ENCODE measurements at places on chromosomes 11 and 22. TPM values are rescaled to one million over a fixed set of nuclear protein-coding genes. Genes with fewer than 3 reads are reported as not detected.

GRCh38 chr11:127369356-127369755 lies 368.8 kb upstream of the KIRREL3 start:
- DNase-seq, result no peak

Gene TRIM66
- total RNA-seq, result 0.63 TPM

DNA sequence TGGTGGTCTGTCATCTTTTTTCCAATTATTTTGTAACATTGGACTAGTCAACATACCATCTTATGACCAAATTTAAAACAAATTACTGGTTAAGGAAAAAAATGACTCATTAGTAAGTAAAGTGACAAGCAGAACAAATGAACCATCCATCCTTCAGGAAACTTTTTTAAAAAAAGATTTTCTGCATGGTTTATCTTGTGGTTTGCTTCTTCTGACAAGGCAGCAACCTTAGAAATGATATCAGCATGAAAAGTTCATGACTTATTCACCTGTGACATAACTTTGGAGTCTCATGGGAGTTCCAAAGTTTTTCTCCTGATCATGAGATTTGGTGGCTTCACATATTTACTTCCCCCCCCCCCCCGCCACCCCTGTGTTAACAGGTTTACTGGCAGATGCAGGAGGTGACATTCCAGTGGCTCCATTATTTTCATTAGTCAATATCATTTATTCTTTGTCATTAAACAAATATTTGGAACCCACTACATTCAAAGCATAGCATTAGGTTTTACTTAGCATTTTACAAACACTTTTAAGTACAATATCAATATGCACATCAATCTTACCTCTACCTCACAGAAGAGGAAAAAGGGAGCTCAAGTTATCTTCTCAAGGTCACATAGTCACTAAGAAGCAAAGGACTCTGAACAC lies 40.7 kb downstream of the DCUN1D5 start:
- DNase-seq, result no peak

DNA sequence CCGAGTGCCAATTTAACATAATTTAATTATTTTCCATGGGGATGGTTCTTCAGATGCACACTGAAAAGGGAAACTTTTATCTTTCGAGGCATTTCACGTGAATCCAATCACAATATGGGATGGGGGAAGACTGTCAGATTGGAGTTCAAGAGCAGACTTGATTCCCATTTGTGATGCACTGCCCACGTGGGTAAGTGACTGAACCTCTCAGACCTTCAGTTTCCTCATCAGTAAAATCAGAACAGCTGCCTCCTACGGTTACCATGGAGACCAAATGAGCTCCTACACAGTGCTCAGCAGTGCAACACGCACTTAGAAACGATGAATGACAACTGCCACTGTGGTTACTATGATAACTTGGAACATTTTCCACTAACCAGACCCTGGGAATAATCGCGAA lies 21.7 kb downstream of the KIAA0930 start:
- DNase-seq, result no peak

- no peak for DNase-seq
Measured at GRCh38 chr11:116412118-116412889, 360.5 kb downstream of the BUD13 start.

Gene ENTHD1
- total RNA-seq, result not detected

DNA sequence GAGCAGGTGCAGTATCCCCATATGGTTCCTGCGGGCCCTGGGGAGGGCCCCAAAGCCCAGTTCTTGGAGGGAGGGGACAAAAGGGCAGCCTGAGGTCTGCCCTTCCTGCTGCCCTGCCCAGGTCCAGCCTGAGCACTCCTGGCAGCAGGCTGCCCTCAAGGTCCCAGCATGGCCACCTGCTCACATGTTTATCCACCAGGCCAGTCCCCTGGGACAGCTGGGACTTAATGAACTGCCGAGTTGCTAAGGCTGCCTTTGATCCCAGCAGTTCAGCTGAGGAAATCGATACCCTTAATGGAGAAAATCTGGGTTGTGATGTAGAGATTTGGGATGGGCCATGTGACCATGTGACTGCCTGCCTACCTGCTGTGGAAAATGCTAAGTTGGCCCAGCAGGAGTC lies 146.2 kb downstream of the TRIM29 start:
- DNase-seq, result no peak

DNA sequence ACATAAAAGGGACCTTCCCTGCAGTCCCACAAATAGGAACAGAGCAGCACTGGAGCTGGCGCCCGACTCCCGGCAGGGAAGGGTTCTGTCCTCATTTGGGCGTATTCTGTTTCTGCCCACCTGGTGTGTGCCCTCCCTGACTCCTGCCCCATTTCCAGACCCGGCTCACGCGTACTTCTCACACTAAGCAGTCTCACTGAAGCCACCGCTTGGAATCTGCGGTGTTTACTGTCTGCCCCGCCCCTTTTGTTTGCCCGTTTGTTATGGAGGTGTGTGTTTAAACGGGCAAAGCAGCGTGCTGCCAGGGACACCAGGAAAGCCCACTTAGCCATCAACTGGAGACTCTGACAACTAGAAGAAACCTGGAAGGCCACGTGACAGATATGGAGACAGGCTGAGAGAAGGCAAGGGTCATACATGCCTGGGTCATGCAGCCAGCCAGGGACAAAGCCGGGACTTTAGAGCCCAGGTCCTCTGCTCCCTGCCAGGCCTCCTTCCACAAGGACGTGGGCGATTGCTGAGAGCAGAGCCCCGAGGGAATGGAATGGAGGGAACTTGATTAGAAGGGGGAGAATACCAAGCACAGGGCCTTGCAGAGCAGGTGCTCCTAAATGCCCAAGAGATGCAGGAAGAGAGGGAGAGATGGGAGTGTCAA lies 8.7 kb upstream of the EFCAB6 start:
- DNase-seq, result no peak

GRCh38 chr22:41875531-41876270 lies 39.2 kb downstream of the SHISA8 start:
- no peak for DNase-seq

DNA sequence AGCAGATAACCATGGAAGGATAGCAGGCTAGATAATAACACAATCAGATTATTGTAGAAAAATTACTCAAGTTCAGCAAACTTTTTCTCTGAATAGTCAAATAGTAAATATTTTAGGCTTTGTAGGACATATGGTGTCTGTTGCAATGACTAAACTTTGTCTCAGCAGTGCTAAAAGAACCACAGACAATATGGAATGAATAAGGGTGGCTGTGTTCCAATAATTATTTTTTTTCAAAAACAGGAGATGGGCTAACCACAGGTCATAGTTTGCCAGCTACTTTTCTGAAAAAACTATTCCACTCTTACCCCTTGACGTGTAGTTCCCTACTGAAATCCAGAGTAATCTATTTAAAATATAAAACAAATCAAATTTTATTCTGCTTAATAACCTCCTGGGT lies 153.9 kb upstream of the LRRC4C start:
- DNase-seq, result no peak

Gene FAM180B
- total RNA-seq, result not detected

- no peak for DNase-seq
Measured at GRCh38 chr11:112318184-112318591, 57.5 kb upstream of the PLET1 start.

DNA sequence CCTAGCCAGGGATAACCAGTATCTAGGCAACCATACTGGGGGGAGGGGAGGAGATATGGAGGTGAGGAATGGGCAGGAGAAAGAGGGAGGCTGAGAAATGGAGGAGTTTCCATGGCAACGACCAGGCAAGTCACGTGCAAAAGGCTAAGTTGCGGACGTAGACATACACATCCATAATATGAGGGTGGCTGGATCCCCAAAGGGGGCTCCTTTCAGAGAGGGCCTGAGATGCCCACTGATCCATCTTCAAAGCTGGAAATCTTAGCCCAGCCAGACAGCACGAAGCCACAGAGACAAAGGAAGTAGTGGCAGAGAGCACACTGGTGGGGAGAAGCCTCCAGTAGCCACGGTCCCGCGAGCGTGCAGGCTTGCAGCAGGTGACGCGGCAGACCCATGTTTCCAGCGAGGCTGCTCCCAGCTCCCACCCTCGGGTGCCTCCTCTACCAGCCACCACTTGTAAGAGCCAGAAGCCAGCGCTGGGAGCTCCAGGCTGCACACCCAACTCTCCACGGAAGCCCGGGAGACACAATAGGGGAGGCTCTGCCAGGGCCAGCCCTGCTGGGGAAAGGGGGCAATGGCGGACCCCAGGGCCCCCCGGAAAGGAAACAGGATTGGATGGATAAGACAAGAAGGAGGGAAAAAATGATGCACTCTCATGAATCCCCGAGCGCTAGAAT lies 938 bp downstream of the FXYD6 start:
- no peak for DNase-seq

DNA sequence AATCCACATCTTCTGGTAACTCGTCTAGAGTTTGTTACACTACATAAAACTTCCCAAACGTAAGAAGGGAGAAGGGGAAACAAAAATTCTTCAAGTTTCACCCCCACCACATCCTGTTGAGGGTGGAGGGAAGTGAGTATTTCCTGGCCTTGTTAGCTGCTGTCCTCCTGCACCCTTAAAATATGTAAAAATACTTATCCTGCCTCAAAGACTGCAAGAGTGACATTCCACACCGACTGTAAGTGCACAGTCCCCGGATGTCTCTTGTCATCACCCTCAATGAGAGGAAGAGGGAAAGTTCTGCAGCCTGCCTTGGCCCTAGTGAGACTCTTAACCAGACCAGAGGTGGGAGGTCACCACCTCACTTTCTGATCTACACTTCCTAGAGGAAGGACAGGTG lies 3.3 kb downstream of the TMEM121B start:
- no peak for DNase-seq

DNA sequence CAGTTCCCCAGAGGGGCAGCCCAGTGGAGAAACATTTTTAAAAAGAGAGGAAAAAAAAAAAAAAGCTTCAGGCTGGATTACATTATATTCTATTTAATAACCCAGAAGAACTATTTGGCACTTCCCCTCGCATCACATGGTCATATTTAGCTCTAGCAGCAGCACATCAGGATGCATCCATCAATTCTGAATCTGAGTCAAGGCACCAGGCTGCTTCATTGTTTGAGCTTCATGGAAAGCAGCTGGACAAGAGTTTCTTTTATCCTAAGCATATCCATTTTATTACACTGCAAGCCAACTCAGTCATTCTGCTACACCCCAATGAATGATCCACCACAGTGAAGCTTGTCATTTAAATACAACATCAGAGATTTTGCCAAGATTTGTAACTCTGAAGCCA lies 10.0 kb downstream of the SPTY2D1 start:
- DNase-seq, result no peak

DNA sequence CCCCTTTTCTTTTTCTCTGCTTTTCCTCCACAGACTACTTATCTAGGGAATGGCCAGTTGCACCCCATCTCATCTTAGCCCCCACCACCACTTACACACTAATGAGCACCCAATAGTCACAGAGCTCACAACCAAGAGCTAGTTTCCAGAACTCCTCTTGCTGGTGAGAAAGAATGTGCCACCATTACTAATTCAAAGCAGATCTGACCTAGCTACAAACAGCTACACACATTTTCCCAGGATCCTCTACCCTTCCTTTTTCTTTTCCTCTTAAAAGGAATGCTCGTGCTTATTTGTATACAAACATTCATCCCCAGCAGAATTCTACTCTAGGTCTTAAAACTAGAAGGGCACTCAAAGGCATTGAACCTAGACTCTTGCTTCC lies 136.8 kb downstream of the CD44 start:
- no peak for DNase-seq

DNA sequence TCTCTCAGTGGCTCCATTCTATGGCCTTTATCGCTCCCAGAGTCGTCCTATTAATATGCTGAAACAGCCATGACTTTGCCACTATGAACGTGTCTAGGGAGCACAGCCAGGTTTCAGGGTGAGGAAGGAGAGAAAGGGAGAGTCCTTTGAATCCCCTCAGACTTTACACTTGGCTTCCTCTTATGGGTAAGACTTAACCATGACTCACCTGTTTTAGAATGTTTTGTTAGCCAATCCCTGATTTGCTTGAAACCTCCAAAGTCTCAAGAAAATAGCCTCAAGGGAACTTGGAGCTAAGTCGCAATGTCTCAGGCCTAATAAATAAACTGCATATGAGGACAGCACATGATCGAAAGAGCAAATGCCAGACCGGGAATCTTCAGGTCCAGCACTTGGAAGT lies 131.2 kb upstream of the RCN1 start:
- no peak for DNase-seq

Data from SJSA1 (cell line).